ENCODE measurements at places on chromosomes 6 and 20.

DNA sequence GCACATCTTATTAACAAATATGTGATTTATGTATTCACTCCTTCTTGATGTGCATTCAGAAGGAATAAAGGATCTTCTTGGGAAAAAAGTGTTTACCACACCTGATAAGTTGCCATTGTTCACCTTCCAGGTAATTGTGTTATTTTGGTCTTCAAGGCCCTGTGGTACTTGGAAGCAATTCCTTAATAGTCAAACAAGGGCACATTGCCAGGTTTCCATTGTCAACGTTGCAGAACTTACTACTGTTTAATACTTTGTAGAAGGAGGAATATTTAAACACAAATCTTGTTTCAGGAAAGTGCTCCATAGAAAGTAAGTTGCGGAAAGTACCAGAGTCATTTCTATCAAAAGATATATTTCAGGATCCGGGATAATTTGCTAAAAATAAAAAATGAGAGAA is 129.5 kb upstream of the SGK1 start:
- DNase-seq, result no peak

DNA sequence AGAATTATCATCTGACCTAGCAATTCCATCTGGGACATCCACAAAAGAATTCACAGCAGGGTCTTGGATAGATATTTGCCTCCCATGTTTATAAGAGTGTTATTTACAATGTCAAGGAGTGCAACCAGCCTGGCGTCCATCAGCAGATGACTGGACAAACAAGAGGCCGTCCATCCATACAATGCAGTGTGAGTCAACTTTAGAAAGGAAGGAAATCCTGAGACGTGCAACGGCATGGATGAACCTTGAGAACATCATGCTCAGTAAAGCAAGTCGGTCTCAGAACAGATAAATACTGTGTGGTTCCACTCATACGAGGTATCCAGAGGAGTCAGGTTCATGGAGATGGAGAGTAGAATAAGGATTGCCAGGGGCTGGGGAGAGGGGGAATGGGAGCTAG is 46.4 kb downstream of the FOXF2 start:
- DNase-seq, result no peak

DNA sequence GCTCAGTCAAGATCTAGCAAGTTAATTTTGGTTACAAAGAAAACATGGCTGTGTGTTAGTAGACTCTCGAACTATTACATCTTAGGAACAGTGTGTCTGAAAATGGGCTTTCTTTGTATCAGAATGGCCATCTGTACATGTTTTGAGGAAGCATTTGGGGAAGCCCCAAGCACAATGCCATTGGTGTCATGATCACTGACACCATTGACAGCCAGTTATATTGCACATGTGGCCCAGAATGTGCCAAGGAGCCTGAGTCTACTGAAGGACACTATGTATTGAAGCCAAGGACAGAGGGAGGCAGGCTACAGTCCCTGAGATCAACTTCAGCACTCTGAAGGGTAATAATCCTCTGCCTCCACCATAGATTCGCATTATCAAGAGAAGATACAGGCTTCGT is 12.6 kb upstream of the FAM50B start:
- DNase-seq, result no peak

GRCh38 chr6:100905067-100905466 is 23.9 kb upstream of the ASCC3 start:
- peak; percentile 46 for DNase-seq

GRCh38 chr6:156507106-156507505 is 270.1 kb upstream of the ARID1B start:
- DNase-seq, result no peak

- DNase-seq, result no peak
These were observed 26.7 kb downstream of the TRERF1 start for GRCh38 chr6:42424906-42425474.

DNA sequence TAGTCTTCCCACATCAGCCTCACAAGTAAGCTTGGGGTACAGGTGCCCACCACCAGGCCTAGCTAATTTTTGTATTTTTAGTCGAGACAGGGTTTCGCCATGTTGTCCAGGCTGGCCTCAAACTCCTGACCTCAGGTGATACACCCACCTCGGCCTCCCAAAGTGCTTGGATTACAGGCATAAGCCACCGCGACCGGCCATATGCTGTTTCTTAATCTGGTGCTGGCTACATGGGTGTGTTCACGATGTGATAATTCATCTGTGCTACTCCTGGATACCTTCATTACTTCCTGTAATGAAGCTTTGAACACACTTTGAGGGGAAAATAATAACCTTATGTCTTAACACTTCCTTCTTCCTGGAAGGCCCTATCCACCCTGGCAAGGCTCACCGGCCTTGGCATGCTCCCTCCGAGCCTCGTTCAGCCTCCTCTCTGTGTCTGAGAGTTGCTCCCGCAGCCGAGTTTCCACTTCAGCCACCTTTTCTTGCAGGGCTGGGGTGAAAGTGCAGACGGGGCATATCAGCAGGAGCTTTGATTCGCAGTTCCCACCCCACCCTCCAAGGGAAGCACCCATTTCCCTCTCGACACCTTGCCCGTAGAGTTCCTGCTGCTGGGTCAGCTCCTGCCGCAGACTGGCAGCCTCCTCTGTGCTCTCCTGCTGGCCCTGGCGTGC is 5.6 kb upstream of the PSORS1C2 start:
- no peak for DNase-seq

All from Jurkat, Clone E6-1 (cell line).